ENCODE measurements at places on chromosomes 13 and 19. TPM values are rescaled to one million over a fixed set of nuclear protein-coding genes. Genes with fewer than 3 reads are reported as not detected.

Gene LMO7
- 275 TPM for total RNA-seq

Gene NKPD1
- total RNA-seq: 0.63 TPM

Gene PIN1
- total RNA-seq: 67.0 TPM

Gene ZMYM5
- total RNA-seq: 46.0 TPM

Gene HMGB1
- total RNA-seq: 221 TPM

Gene DKKL1
- 1.9 TPM for total RNA-seq

Gene CGB8
- total RNA-seq: not detected

Gene IL12RB1
- total RNA-seq: not detected

Gene SULT2A1
- total RNA-seq: not detected

Gene SMIM24
- not detected for total RNA-seq

Gene C1QTNF9B
- total RNA-seq: not detected

Gene N4BP2L1
- total RNA-seq: 21.9 TPM

Gene CGB7
- not detected for total RNA-seq

Gene ZFR2
- 15.0 TPM for total RNA-seq

Gene LILRB5
- not detected for total RNA-seq

Gene EPS8L1
- total RNA-seq: 3.1 TPM

Gene AZU1
- 0.94 TPM for total RNA-seq

Gene CYP2S1
- total RNA-seq: not detected

Gene TJP3
- not detected for total RNA-seq

Gene PABPC3
- total RNA-seq: 0.31 TPM

Gene SKA3
- 11.9 TPM for total RNA-seq

Gene KLK4
- total RNA-seq: not detected

Gene FRY
- total RNA-seq: 122 TPM

Gene ZNF649
- total RNA-seq: 47.3 TPM

Gene GZMM
- total RNA-seq: not detected

Gene WASF3
- 21.3 TPM for total RNA-seq

Gene CEACAM1
- not detected for total RNA-seq

Gene ATP8B3
- under 0.01 TPM for total RNA-seq

Gene CD22
- not detected for total RNA-seq

Gene PRODH2
- total RNA-seq: not detected

Gene MBD3L2
- total RNA-seq: not detected

Gene B3GLCT
- 6.9 TPM for total RNA-seq

Gene SIGLEC12
- not detected for total RNA-seq

Gene DCUN1D2
- 40.4 TPM for total RNA-seq

Gene ATP4A
- total RNA-seq: not detected

Gene GRIN2D
- total RNA-seq: 4.1 TPM

Gene MAP4K1
- 0.31 TPM for total RNA-seq

Gene TBXA2R
- total RNA-seq: 0.63 TPM

Gene VWA8
- 33.8 TPM for total RNA-seq

Gene ZNF101
- 11.3 TPM for total RNA-seq

Gene CUL4A
- total RNA-seq: 78.3 TPM

Gene GRAMD1A
- total RNA-seq: 80.8 TPM

Gene RGCC
- 15.0 TPM for total RNA-seq

Gene NEK5
- 1.3 TPM for total RNA-seq

Gene FAM216B
- 0.94 TPM for total RNA-seq

Gene ZNF574
- total RNA-seq: 16.3 TPM

Gene ANGPTL8
- total RNA-seq: not detected

Gene ELSPBP1
- not detected for total RNA-seq

Gene PTBP1
- total RNA-seq: 60.7 TPM

Gene PRTN3
- 0.94 TPM for total RNA-seq
